ENCODE measurements at places on chromosomes 7 and 10.

DNA sequence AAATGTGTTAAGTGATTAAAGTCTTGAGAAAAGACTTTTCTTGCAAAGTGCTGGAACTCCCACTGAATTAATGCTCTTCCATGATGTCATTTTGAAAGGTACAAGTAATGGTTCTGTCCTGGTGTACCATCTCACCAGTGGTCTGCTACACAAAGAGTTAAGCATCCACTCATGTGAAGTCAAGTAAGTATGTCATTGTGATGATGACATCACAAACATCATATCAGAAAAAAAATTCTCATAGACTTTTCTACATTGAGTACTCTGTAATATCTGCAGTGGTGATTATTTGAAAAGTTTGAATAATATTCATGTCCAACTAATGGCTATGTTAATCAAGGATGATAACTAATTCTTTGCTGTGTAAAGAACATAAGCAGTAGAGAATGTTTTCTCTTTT is 22.6 kb downstream of the WDR11 start:
- no peak for DNase-seq

GRCh38 chr7:84799106-84799505 is 387.8 kb downstream of the SEMA3D start:
- DNase-seq = no peak

GRCh38 chr7:130954918-130955564 is 221.0 kb upstream of the KLF14 start:
- DNase-seq = no peak

DNA sequence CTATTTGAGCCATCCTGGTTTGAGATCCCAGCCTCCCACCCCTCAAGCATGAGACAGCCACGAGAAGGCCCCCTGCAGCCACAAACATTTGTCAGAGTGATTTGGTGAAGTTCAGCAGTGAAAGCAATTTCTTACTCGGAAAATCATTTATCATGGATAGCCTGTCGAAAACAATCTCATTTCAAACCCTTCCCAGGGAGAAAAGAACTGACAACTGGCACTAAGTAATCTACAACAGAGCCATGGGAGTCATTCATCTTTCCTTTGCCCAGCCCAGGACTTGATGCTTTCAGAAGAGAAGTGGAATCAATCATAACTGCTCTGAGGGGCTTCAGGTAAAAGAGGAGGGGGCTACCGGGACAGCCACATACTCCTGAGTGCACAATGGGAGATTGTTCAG is 411.2 kb downstream of the KCNMA1 start:
- DNase-seq = no peak

- DNase-seq = no peak
These were observed 28.0 kb downstream of the MICU1 start for GRCh38 chr10:72597897-72598296.

DNA sequence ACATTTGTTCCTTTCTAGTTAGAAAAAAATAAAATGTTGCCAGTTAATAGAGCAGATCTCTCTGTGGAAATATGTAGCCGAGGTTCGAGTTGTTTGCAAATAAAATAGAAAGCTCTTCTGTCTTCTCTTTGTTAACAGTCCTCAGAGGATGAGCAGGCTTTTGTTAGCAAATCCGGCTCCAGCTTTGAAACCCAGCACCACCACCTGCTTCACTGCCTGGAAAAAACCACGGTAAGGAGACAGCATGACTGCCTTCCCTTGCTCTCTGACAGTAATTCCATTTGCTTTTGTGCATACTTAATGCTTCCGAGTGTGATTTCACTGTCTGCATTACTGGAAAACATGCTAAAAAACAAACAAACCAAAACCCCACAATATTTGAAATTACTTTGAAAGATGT is 115.6 kb downstream of the TSPAN12 start:
- DNase-seq = no peak

DNA sequence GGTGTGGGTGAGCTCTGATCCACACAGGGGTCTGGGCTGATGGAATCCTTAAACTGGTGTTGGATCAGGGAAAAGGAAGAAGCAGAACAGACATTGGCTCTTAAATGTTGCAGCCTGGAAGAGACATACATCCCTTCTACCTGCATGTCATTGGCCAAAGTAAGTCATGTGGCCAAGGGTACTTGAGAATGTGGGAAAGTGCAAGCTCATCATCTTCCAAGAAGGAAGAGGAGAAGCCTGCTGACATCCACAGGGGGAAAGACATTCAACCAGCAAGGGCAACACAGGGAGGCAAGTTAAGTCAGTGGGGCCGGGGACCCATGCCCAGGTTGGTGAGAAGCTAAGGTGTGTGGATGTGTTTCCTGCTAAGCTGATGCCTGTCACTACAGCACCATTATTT is 272.8 kb upstream of the MKI67 start:
- DNase-seq = no peak

DNA sequence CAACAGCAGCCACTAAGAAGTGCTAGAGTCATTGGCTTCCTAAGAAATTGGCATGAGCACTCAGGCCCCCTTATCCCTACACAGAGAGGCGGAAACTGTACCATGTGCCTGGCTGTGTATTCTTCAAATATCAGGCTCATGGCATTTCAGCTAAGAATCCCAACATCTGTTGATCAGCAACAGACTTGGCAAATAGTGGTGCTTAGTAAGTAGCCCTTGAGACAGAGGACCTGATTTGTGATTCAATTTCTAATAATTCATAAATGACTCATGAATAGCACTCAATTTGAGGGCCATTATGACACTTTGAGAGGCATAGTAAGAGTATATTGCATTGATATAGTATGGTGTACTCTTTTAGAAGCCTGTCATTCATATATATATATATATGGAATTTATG is 309.1 kb downstream of the LRMDA start:
- no peak for DNase-seq
